ENCODE measurements at places on chromosomes 5 and 9.

- no peak for DNase-seq
Observed at GRCh38 chr5:153983885-153984284, 54.8 kb downstream of the FAM114A2 start.

DNA sequence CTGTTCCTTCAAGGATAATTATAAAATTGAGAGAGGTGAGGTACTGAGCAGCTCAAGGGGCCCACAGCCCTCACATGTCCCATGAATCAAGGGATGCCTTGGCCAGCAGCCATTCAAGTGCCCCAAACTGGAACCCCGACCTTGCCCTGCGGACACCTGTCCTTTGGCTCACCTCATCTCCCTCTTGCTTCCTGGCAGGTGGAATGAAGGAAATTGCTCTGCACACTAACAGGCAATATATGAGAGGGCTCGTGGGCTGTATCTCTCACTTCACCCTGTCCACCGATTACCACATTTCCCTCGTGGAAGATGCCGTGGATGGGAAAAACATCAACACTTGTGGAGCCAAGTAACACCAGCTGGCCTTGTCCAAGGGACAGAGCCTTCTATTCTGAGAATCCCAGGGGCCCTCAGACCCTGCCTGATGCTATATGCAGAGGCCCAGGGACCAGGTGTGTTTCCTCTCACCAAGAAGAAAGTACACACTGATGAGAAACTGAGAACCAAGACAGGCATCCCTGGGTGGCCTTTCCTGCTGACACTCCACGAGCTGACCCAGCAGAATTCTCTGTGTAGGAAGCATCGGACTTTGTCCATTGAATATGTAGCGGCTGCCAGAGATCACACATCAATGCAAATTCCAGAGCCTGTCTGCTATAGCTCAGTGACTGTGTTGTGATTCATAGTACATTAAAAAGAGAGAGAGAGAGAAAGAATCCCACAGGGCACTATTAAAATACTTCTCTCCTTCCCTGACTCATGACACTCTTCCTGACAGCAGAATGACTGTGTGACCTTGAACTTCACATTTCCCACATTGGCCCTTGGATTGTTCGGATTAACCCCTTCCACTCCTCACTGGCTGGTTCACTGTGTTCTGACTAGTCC, 92.6 kb downstream of the LIFR start:
- peak; percentile 89 for DNase-seq

DNA sequence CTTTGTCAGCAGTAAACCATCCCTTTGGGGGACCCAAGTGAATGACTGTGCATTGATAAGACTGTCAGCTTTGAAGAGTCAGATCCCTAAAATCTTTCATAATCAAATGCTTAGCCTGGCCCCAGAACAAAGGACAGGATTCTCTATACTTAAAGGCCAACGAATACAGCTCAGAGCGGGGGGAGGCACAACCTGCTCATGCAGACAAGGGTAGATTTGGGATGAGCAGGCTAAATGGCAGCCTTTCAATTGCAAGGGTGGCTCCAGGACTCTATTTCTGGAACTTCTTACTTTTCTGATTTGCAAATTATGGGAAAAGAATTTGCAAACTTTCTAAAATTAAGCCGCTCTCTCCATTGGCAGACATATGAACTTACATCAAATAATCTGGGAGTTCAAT, 66.4 kb downstream of the ELL2 start:
- DNase-seq = no peak

GRCh38 chr5:160167624-160168165, 48.4 kb upstream of the PWWP2A start:
- no peak for DNase-seq

GRCh38 chr5:158751961-158752655, 347.6 kb downstream of the EBF1 start:
- DNase-seq = no peak

GRCh38 chr5:139100825-139101224, 97.3 kb downstream of the SIL1 start:
- DNase-seq = peak; percentile 39

DNA sequence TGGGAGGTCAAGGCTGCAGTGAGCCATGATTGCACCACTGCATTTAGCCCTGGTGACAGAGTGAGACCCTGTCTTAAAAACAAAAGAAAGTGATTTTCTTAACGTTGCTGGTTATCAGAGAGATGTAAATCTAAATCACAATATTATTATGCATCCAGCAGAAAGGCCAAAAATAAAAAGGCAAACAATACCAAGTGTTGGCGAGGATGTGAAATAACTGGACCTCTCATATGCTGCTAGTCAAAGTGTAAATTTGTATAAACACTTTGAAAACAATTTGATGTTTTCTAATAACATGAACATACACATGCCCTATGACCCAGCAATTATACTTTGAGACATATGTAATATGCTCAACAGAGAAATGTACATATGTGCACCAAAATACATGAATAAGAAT, 110.7 kb upstream of the CNTLN start:
- DNase-seq = no peak

DNA sequence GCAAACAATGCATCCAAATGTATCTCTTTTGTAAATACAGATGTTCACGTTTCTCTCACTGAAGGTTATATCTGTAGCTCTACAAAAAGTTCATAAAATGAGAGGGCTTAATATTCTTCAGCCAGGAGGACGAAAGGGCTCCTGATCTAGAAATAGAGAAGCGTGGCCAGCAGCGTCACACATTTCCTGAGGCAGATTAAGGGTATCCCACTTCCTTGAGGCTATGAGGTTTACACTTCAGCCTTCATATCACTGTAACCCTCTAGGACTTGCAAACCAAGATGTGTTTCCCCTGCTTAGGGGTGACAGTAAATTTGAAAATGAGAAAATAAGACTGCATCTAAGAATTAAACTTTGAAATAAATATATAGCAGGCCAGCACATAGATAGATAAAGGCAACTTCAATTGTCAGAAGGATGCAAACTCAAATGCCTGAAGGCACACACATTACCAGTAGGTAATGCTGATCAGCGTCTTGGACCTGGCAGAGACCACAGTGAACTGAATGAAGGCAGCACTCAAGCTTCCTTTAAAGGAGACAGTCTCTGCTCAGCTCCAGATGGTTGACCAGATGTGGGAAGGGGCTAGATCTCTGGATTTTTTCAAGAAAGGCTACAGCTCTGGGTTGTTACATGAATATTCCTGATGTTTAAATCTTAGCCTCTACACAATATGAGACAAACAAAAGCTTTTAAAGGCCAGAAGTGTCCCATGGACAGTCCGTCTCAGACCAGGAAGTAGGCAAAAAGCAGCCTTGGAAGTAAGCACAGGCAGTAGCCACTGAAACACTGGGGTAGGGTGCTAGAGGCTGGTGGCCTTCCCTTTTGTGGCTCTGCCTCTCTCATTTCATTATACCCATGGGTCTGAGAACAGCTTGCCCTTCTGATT, 197.7 kb downstream of the MCTP1 start:
- no peak for DNase-seq

- no peak for DNase-seq
Observed at GRCh38 chr5:171978016-171978415, 28.4 kb downstream of the FBXW11 start.

GRCh38 chr5:133225671-133226152, 173.9 kb downstream of the HSPA4 start:
- no peak for DNase-seq

GRCh38 chr9:112091810-112092209, 83.3 kb downstream of the SUSD1 start:
- peak; percentile 50 for DNase-seq

- DNase-seq = no peak
Observed at GRCh38 chr5:151097820-151098767, 17.3 kb upstream of the TNIP1 start.

DNA sequence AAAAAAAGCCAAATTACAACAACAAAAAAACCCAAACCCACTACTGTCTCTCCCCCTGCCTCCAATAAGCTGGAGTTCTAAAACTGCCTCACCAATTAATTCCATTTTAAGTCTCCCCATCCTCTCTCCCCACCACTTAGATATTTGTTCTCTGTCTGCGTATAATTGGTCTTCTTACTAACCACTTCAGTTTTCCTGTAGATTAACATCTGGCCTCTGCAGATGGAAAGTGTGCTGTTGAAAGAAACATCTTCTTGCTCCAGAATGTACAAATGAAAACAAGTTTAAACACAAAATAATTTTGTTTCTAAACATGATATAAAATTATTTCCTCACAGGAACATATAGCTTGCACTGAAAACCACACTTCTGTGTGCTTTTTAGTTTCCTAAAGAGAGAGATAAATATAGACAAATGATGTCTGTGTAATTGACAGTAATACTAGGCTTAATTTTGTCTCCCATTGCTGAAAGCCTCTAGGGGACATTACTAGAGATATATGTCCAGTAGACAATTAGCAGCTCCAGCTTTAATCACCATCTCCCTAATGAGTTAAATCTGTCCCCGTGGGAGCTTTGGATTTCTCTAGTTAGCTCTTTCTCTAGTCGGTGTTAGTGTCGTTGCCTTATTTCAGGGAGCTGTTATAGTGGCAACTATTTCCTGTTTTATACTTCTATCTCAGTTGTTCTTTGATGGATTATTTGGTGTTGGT, 164.0 kb downstream of the ARHGAP26 start:
- DNase-seq = no peak

GRCh38 chr5:67496051-67496450, 299.5 kb upstream of the CD180 start:
- DNase-seq = no peak

GRCh38 chr9:137626464-137626863, 7.7 kb downstream of the EHMT1 start:
- DNase-seq = no peak

GRCh38 chr9:91423785-91424402, at the start of gene NFIL3:
Gene NFIL3, minus strand, starts transcription at chr9:91423832. Its CDS starts 13,098 bp downstream, at chr9:91410734.
- DNase-seq = peak; percentile 68

DNA sequence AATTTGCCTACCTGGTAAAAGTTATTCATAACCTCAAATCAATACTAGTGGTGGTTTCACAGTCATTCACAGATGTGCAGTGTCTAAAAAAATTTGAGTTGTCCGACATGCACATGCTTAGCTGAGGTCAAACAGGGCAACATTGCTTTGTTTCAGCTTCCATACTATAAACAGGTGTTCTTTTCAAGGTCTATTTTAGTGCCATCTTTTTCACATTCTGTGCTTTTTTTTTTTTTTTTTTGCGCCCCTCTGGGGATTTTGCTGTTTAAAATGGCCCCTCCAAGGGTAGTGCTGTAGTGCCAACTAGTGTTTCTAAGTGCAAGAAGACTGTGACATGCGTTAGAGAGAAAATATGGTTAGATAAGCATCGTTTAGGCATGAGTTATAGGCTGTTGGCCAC, 14.5 kb downstream of the PHAX start:
- no peak for DNase-seq

GRCh38 chr5:127556609-127557334, 39.3 kb downstream of the PRRC1 start:
- no peak for DNase-seq

GRCh38 chr5:118176146-118176545, 812.2 kb downstream of the DTWD2 start:
- DNase-seq = no peak

DNA sequence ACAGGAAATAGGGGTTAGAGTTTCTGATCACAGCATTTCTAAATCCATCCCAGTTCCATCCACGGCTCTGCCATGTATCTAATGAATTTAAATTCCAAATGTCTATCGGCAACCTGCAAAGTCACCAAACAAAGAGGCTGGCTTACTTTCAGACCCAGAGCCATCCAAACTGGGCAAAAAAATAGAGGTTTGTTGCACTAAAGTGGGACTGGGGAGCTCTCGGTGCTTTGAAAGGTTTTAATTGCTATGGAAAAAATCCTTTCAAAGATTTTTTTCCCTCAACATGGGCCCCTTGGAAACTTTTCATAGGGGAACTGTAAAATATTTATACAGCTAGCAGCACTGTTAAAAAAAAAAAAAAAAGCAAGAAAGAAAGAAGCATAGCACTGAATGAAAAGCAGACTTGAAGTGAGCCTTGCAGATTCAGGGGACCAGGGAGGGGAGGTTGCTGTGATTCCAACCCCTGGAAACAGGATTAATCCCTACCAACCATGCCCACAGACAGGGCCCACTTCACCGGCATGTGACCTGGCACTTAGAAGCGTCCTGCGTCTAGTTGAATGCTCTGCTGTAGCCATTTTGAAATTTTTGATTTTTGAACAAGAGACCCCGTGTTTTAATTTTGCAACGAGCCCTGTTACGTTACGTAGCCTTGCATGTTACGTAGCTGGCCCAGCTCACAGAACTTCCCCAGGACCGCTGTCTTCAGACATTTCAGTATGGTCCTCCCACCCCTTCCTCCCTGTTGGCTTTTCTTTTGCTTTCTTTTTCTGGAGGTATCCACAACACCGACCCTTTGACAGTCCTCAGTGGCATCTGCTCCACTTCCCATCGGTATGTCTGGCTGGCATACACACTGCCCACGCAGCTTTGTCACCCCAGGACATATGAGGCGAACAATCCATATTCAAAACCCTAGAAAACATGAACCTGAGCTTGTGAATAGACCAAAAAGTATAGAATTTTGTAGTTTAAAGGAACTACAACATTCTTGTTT, 105.3 kb upstream of the NFIB start:
- no peak for DNase-seq

DNA sequence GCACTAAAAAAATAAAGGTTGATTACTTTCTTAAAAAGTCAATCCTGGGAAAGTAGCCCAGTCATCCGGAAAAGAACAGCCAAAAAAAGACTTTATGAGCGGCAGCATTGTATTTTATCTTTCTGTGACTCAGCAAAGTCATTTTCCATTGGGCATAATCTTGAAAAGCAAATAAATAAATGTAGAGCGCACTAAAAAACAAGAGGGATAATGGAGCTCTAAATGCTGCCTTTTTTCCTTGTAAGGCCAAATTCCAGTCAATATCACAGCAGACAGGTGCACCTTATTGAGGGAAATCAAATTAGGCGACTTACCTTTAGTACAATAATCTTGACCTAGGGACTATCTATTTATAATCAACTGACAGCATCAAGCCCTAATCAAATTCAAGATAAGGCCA, 266.8 kb downstream of the MTRR start:
- no peak for DNase-seq

GRCh38 chr9:19156026-19156474, 28.8 kb upstream of the PLIN2 start:
- DNase-seq = no peak

Data from SW 1271 (cell line).